ENCODE measurements at places on chromosomes 6 and 20.

- DNase-seq, result no peak
These were observed 1.8 kb downstream of the RIPOR2 start for GRCh38 chr6:24933868-24934401.

GRCh38 chr6:41548098-41548840 lies 2.1 kb downstream of the FOXP4 start:
- DNase-seq, result no peak

- no peak for DNase-seq
These were observed 49.5 kb downstream of the PLN start for GRCh38 chr6:118597636-118598035.

DNA sequence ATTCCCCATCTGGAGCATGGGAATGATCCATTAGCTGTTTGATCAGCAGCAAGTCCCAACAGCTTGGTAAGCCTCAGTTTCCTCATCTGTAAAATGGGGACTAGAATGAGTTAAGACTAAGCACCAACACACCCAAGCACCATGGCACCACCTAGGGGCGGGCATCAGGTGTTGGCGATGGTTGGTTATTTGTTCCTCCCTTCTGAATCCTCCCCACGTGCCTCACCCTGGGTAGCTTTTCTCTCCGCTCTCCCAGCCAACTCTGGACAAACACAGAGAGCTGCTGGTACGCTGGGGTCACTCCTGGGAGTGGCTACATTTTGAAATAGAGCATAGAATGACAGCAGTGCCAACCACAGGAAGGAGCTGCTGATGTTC lies 13.3 kb upstream of the ITPR3 start:
- DNase-seq, result no peak

GRCh38 chr6:88970301-88970700 lies 6.9 kb upstream of the RNGTT start:
- no peak for DNase-seq

DNA sequence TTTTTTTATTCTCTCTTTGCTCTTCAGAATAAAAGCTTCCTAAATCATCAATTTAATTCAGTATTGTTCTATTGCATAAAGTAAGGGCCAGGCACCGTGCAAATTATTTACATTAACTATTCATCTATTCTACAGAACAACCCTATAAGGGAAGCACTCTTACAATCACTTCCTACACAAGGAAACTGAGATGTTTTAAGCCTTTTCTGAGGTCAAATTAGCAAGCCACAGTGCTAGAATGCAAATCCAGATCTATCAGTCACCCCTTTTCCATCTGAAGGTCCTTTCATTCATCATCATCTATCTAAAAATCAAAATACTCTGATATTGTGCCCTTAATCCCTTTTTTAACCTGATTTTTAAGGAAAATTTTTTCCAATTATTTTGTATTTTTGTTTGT lies 31.2 kb downstream of the FRK start:
- no peak for DNase-seq

Data from DMS 273 treated with DMSO at 0.1 percent for 48 hours (cell line).